Naive B cell (primary cell): ENCODE measurements at places on chromosomes 7 and 10.

DNA sequence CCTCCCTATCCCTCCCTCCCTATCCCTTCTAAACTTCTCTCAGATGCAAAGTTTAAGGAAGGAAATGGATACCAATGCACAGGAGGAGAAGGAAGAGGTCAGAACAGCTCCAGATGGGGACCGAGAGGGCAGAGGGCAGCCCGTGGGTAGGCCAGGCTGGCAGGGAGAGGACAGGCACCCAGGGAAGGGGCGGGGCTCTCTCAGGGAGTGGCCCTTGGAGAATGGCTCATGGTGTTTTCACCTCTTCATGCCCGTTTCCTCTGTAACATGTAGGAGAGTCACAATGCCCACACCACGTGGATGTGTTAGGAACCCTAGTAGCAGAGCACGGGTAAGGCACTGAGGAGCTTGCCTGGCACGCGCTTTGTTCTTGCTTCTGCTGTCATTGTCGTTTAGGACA is 264.5 kb downstream of the CELF2 start:
- DNase-seq = no peak

DNA sequence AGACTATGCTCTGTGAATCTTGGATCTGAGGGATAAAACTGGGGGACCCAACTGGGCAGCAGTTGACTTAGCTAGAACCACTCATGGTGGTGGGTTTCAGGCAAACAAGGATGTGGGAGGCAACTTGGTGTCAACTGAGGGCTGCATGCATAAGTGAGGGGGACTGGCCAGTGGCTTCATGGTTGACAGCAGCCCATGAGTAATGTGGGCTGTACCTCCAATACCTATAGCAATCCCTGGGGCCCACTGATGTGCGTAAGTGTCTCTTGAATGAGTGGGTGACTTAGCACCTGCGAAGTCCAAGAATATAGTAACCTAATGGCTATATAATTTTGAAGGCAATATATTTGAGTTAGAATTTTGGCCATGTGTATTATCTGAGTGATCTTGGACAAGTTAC is 13.7 kb upstream of the MAP3K8 start:
- peak; percentile 40 for DNase-seq

GRCh38 chr10:117418121-117418520 is 42.9 kb upstream of the PDZD8 start:
- DNase-seq = no peak

- no peak for DNase-seq
These were observed 152.5 kb downstream of the CREB5 start for GRCh38 chr7:28564755-28565374.

- no peak for DNase-seq
These were observed 10.2 kb downstream of the PYROXD2 start for GRCh38 chr10:98404571-98405359.

DNA sequence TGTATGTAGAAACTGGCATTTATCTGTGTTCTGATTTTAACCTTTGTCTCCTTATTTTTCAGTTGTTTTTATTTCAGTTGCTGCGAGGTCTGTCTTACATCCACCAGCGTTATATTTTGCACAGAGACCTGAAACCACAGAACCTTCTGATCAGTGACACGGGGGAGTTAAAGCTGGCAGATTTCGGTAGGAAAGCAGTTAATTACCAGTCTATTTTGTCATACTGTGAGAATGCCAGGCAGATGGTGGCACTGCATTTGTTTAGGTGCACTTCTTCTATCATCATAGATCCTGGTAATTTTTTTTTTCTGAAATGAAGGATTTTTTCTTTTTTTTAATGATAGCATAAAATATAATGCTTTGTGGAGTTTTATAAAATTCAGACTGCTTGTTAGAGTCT is 321.4 kb downstream of the CDK14 start:
- no peak for DNase-seq

DNA sequence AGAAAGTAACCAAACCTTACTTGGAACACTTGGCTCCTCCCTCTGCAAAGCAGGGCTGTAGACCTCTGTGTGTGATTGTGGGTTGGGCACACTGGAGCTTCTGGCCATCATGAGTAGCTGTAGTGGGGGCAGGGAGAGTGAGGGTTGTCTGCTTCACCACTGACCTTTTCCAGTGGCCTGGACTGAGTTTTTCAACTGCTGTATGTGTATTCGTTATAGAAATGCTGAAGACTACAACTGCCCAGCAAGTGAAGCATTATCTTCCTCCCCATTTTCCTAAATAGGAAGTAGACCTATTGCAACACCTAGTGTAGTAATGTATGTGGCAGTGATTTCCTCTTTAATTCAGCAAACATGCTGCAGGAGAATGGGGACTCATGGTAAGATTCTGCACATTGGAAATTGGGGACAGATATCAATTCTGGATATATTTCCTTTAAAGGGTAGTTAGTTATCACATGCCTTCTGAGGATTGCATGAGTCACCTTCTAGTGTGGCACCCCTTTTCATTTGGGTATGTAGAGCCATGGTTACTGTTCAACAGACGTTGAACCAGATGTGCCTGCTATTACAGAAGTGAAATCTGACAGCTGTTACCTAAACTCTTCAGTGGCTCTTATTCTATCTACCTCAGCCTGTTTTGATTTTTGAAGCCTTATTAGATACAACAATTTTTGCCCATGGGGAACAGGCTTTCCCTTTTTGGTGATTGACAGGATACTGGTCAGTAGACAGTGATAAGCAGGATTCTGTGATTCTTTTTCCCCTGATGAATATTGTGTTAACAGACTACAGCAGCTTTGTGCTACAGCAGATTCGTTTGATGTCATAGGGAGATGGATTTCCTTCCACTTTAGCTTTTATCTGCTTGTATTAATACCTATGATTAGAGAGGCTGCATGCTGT is 130.9 kb downstream of the SND1 start:
- peak; percentile 14 for DNase-seq

GRCh38 chr7:111998326-111998725 is 207.9 kb downstream of the DOCK4 start:
- DNase-seq = no peak

GRCh38 chr10:35640951-35641675 is 983 bp downstream of the FZD8 start:
- peak; percentile 47 for DNase-seq

- no peak for DNase-seq
These were observed 264.0 kb downstream of the INHBA start for GRCh38 chr7:41438705-41439514.

DNA sequence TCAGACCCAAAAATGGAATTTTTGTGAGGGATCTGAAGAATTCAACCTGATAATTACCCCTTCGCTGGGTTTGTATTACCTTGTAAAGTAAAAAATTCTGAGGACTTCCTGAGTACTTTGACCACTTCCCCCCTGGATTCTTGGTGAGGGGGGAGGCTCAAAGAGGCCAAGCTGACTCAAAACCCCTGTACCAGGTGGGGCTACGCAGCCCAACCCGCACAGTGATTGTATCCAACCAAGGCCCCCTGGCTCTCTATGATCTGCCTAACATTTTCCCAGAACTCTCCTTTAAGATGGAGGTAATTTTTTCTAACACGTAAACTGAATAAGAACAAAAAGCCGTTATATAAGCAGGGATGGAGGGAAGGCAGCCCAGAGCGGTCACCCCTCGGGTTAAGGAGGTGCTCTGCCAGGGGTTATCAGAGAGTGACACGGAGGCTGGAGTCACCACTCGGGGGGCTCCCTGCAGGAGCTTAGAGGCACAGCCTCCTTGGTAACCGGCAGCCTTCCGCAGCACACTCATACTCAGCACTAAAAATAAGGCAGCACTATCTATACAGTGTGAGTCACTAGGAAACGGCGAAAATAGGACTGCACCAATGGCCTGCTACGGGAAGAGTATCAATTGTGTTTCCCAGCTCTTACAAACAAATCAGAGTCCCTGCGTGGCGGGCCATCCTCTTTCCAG is 255.4 kb downstream of the ELMO1 start:
- DNase-seq = no peak

GRCh38 chr10:78255796-78256638 is 222.4 kb downstream of the RPS24 start:
- DNase-seq = no peak

- no peak for DNase-seq
These were observed 3.3 kb upstream of the LMOD2 start for GRCh38 chr7:123652406-123652805.

- DNase-seq = no peak
These were observed 805 bp downstream of the RASGEF1A start for GRCh38 chr10:43265799-43266721.

DNA sequence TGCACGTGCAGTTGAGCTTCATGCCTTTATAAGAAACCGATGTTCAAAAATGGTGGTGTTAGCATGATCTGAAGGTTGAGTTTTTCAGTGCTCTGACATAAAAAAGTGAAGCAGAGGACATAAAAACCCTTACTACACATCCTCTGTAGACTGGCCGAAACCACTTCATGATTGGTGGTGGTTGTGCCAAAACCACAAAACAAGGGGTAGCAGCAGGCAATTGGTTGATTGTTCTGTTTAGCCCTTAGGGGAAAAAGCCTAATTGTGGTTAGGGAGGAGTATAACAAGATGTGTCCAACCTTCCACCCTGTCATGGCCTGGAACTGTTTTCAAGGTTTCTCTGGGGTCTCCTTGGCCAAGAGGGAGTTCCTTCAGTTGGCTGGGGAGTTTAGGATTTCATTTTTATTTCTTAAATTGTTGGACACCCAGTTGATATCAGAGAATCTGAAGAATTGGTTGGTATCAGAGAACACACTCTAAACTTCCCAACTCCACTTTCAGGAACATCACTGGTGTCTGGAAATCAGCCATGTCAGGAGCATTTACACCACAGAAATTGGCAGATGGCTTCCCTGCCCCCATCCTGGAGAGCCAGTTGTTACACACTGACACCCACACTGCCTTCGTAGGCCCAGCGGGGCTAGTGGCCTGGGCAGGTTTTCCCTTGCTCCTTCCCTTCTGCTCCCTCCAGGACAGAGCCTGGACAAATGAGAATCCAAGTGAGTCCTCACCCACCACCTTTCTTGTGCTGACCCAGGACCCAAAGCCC is 18.8 kb downstream of the MRPS24 start:
- no peak for DNase-seq

- no peak for DNase-seq
These were observed 23.2 kb upstream of the WDFY4 start for GRCh38 chr10:48661441-48661840.

- no peak for DNase-seq
These were observed 125.9 kb downstream of the JAZF1 start for GRCh38 chr7:28054531-28055160.

DNA sequence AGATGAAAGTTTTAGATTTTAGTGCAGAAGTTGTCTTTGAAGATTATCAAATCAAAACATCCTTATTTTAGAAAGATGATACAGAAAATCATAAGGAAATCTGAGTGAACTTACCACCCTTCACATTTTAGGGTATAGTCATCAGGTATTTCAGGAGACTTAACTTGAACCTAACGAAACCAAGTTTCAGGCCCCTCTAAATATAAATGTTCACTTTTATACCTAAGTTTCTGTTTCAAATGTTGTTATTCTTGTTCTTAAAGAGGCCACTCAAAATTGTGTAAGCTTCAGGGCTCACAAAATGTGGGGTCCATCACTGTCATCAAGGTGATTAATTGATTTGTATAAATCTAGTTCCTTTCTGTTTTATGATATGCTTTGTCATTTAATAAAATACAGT is 216.2 kb downstream of the KIAA1217 start:
- no peak for DNase-seq

- DNase-seq = peak; percentile 79
These were observed 3.6 kb downstream of the FAM53B start for GRCh38 chr10:124740369-124741280.

- no peak for DNase-seq
These were observed 28.0 kb downstream of the NUDT1 start for GRCh38 chr7:2269991-2270460.

- DNase-seq = no peak
These were observed 1.0 kb upstream of the KCP start for GRCh38 chr7:128911423-128912031.

GRCh38 chr7:134676743-134677142 is 30.1 kb downstream of the BPGM start:
- DNase-seq = no peak

- DNase-seq = no peak
These were observed 10.4 kb downstream of the UNC5B start for GRCh38 chr10:71222601-71223346.

DNA sequence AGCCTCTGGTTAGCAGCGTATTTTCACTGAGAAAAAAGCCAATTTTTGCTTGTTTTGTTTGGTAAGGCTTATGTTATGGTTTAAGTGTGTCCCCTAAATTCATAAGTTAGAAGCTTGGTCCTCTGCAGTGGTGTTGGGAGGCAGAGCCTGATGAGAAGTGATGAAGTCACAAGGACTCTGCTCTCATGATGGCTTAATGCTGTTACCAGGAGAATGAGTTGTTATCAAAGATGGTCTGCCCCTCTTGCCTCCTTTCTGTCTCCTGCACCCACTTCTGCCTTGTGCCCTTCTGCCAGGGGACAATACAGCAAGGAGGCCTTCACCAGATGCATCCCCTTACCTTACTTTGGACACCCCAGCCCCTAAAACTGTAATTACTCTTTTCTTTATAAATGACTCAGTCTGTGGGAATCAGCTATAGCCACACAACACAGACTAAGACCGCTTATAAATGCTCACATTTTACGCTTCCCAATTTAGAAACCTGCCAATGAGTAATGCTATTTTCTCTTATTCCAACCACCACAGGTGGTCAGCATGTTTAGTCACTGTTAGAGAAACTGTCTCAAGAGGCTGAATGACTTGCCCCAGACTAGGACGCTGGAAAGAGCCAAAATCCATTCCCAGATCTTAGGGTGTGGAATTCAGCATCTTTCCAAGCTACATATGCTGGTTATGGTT is 6.1 kb upstream of the PKD1L1 start:
- no peak for DNase-seq

- no peak for DNase-seq
These were observed 26.5 kb downstream of the HDAC9 start for GRCh38 chr7:18521945-18522566.

- DNase-seq = no peak
These were observed 24.7 kb downstream of the ADK start for GRCh38 chr10:74175510-74176379.

DNA sequence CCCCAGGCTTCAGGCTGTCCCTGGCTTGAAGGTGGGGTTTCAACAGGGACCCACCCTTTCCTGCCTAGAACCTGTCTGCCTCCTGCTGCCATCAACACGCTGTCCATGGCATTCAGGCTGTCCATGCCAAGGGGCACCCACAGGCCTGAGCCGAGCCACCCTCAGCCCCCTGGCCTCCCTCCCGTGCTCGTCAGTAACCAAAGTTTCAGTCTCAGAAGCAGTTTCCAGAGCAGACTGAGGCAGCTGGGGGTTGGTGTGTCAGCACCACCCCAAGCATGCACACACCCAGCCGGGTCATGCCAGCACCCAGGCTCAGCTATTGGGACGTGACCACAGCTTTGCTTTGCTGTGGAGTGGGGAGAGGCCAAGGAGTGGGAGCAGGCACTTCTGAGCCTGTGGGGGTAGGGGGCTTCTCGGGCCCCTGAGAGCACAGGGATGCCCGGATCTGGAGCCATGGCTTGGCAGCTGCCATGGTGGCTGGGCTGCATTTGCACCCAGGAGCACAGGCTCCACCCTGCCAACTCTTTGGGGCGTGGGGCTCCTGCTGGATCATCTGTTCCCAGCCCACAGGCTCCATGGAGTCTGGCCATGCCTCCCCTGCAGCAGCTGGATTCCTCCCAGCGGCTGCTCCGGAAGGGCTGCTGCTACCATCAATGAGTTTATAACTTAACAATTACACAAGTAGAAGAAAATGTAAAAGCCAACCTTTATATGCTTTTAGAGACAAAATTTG is 314.5 kb upstream of the SEMA3C start:
- no peak for DNase-seq

GRCh38 chr10:13054844-13055243 is 45.1 kb upstream of the OPTN start:
- DNase-seq = no peak
